ENCODE measurements at places on chromosomes 5 and 9.
A peak's percentile ranks its signal among the peaks of the same experiment; 100 is the strongest.

DNA sequence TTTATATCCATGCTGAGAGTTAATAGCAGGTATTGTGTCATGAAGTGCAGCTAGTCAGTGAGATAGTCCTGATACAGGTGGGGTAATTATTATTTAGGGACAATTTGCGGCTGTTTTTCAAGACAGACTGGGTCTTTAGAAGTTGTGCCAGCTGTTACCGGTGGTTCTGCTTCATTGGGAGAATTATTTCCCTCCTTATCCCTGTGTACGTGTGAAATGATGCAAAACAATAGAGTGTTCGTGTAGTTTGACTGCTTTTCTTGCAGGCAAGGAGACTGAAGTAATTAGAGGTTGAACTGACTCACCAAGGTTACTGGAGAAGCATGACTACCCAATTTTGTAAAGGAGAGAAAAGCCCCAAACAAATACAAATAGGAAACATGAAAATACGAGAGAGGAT lies 101.7 kb downstream of the ARRDC3 start:
- peak; percentile 96 for DNase-seq

GRCh38 chr5:92562065-92562464 lies 1019.0 kb downstream of the NR2F1-AS1 start:
- DNase-seq: no peak

GRCh38 chr5:60677850-60678664 lies 21.9 kb downstream of the DEPDC1B start:
- peak; percentile 71 for DNase-seq

DNA sequence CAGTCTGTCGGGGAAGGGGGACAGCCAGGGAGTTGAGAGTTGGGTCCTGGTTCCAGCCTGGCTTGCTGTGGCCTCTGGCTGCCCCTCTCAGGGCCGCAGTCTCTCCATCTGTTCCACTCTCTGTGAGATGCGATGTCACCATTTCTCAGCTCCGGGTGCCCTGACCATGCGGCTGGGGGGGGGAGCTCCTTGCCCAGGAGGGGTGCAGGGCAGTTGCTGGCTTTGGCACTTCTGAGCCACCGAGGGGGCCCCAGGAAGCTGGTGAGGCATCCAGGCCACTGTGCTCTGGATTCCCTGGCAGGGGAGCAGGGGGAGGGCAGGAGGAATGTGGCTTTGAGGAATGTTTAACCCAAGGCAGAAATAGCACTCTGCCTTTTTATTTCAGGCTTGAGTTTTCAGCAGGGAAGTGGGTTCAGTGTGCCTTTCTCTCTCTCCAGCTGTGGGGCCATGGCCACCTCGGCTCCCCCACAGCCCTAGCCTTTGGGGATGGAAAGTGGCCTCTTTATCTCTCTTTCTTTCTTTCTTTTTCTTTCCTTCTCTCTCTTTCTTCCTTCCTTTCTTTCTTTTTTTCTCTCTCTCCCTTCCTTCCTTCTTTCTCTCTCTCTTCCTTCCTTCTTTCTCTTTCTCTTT lies 11.0 kb downstream of the NCS1 start:
- peak; percentile 92 for DNase-seq

DNA sequence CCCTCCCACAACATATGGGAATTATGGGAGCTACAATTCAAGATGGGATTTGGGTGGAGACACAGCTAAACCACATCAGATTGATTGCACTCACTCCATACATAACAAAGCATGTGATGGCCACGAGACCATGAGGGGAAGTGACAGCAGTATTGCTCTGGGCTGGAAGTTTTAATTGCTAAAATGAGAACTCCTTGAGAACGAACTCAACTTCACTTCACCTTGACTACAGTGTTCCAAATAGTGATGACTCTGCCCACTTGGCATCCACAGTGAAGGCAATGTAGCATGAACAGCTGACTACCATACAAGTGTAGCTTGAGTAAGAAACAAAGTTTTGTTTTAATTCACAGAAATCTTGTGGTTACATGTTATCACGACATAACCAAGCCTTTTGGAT lies 739 bp upstream of the SPINK7 start:
- peak; percentile 67 for DNase-seq

- DNase-seq: no peak
Observed at GRCh38 chr5:180575571-180575970, 15.7 kb downstream of the SCGB3A1 start.

DNA sequence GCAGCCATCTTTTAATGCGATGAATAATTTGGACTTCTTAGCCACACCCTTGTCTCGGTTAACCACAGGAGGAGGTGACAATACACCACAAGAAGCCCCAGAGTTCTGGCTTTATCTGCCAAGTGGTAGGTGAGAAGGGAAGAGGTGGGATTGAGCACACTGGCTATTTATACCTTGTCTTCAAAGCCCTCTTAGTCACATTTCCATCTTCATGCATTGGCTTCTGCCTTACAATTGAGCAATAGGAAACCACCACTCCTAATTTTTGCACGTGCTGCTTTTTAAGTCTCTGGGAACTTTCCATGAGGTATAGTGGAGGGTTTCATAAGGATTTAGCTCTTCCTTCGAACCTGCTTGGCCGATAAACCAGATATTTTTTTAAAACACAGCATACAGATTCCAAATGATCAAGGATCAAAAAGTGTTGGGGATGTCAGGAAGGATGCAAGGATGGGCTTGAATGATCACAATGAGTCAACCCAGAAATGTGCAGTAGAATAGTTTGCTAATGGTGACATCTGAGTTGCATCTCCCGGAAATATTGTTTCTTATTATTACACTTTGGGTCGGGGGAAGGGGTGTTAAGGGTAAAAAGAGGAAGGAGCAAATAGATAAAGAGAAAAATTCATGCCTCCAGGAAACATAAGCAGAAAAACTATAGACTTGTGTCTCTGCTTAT lies 25.5 kb downstream of the PLAC8L1 start:
- DNase-seq: peak; percentile 65

- DNase-seq: no peak
Observed at GRCh38 chr9:3908731-3909130, 382.9 kb upstream of the RFX3 start.

GRCh38 chr9:124385623-124386022 lies 29.6 kb downstream of the PSMB7 start:
- no peak for DNase-seq

DNA sequence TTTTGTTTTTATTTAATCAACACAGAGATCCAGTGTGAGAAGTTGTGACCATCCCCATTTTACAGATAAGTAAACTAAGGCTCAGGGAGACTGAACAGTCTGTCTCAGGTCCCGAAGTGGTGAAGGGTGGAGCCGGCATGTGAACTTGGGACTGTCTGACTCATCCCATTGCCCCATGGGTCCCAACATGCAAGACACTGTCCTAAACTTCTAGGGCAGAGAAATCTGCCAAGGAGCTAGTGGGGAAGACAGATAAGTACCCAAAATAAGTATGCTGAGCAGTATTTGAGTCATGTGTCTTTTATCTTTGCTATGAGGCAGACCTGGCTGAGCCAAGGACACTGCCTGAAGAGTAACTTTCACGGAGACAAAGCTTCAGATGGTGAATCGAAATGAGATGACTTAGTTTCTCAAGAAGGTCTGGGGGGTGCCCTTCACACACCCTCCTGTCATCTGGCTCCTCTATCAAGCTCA lies 64.3 kb upstream of the SLC25A51 start:
- DNase-seq: peak; percentile 63

DNA sequence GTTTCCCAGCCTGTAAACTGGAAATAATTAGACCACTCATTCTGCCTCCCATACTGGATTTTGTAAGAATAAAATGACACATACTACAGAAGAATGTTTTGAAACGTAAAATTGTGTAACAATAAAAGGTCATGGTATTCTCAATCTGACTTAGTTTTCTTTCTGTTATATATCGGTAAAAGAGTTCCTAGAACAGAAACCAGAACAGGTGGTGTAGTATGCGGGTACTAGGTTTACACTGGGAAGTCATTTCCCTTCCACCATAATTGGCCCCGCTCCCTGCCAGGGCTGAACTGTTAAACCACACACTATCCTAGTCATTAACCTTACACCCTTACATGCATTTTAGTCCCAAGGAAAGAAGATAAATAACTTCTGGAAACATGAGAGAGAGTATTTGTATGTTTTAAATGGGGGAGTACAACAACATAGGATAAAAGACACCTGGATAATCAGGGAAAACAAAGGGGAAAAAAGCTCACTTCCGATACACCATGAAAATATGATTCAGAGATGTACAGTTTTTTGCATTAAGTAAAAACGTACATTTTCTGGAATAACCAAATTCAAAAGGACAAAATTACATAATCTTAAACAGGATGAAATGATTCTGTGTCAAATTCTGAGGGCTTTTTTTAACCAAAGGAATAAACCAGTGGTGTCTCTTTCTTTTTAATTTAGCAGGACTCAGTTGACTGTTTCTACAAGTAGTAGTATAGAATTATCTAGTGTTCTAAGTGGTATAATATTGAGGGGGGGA lies 199.7 kb downstream of the GLIS3 start:
- no peak for DNase-seq

DNA sequence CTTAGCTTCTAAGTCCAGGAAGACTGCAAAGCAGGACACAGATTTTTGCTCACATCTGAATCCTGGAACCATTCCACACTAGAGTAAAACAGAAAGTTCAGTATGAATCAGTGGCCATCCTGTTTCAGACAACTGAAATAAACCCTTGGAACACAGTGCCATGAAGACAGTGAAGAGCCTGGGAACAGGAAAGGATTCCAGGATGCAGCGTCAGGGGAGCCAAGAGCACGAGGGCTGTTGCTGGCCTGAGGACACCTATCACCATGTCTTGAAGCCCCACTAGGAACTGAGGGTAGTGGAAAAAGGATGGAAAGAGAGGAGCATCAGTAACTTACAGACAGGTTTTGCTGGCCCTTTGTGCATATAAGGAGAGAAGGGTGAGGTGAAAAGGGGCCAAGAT lies 115.3 kb upstream of the FSTL4 start:
- no peak for DNase-seq

- no peak for DNase-seq
Observed at GRCh38 chr5:7320701-7321301, 75.1 kb upstream of the ADCY2 start.
